ENCODE measurements at places on chromosomes 13 and 19. TPM values are rescaled to one million over a fixed set of nuclear protein-coding genes. Genes with fewer than 3 reads are reported as not detected.

DNA sequence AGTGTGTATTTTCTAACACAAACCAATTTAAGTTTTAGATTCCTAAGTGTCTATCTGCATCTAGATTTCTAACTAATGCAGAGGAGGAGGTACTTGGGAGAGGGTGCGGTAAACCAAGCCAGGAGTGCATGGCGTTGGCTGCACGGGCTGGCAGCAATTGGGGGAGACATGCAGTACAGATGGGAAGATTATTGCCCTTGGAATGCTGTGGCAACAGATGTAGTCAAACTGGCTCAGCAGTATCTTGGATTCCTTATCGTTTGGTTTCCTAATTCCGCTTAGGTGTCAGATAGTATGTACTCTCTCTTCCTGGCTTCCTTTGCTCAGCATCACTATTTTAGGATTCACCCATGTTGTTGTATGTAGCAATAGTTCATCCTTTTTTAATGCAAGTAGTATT is 29.4 kb upstream of the STK24 start:
- DNase-seq = no peak

GRCh38 chr13:112943309-112944125 is 25.5 kb upstream of the MCF2L start:
- DNase-seq = peak; percentile 77

- no peak for DNase-seq
Measured at GRCh38 chr13:88862095-88862620, 1191.0 kb downstream of the SLITRK5 start.

GRCh38 chr19:45302416-45302815 is 20.3 kb downstream of the CKM start:
- no peak for DNase-seq

DNA sequence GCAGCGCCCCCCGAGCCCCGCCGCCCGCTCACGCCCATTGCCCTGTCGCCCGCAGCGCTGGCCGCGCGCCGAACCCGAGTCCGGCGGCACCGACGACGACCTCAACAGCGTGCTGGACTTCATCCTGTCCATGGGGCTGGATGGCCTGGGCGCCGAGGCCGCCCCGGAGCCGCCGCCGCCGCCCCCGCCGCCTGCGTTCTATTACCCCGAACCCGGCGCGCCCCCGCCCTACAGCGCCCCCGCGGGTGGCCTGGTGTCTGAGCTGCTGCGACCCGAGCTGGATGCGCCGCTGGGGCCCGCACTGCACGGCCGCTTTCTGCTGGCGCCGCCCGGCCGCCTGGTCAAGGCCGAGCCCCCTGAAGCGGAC is 518 bp downstream of the KLF2 start:
- DNase-seq = peak; percentile 66

DNA sequence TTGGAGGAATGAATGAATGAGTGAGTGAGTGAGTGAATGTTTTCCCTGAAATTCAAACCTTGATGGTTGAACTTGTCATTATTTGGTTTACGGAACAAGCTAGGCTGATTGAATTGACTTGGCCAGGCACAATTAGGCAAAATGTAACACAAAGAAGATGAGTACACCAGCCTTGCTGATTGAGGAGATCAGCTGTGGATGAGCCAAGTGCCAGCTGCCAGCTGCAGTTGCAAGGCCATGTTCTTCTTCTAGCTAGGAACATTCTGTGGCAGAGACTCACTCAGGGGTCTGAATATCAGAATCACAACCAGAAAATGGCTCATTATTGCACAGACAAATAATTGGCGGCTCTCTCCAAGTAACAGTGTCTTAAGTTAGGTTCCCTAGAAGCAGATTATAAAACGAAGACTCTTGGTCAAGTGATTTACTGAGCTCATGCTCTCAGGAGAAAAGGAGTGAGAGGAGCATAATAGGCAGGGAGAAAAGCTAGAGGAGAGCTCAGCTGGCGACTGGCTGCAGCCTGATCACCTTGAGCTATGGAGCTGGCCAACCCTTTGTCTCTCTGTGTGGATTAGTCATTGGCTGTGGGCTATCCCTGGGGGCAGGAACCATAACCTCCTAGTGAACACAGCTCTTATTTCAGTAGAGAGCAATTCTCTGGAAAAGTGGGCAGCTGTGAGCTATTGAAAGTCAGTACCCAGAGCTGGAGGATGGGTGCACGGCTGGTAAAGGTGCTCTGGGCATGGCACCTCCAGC is 225.3 kb upstream of the SERP2 start:
- DNase-seq = no peak

DNA sequence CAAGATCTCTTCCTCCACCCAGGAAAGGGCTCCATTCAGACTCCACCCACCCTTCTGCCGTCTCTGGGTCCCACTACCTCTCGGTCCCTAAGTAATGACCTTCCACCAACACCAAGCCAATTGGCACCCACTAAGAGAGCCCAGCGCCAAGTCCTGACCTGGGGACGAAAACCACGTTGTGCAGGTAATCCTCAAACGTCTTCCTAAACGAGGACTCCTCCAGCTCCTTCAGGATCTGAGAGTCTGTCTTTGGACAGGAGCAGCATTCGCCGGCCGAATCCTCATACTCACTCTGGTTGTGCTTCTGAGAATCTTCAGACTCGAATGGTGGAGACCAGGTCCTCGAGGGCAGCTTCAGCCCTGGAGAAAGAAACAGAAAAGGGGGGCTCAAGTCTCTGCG is 83.1 kb downstream of the ZNF557 start:
- no peak for DNase-seq

- DNase-seq = no peak
Measured at GRCh38 chr13:99962242-99962641, 9.3 kb downstream of the ZIC5 start.

- no peak for DNase-seq
Measured at GRCh38 chr19:41206926-41207750, 11.9 kb upstream of the AXL start.

DNA sequence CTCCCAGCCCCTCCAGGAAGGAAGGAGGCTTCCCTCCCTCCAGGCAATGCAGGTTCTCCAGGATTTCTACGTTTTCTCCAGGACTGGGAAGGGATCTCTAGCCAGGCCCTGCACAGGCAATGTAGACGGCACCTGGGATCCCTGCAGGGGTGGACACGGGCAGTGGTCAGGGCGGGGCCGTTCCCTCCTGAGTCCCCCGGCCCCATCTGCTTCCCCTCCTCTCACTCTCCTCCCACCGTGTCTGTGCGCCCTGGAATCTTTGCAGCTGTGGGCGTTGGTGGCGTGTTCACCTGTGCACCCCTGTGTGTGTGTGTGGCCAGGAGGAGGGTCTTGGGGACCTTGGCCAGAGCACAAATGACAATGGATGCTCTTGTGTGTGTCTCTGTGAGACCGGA is 10.0 kb downstream of the NRTN start:
- no peak for DNase-seq

- no peak for DNase-seq
Measured at GRCh38 chr19:5808120-5808816, 3.4 kb downstream of the NRTN start.

DNA sequence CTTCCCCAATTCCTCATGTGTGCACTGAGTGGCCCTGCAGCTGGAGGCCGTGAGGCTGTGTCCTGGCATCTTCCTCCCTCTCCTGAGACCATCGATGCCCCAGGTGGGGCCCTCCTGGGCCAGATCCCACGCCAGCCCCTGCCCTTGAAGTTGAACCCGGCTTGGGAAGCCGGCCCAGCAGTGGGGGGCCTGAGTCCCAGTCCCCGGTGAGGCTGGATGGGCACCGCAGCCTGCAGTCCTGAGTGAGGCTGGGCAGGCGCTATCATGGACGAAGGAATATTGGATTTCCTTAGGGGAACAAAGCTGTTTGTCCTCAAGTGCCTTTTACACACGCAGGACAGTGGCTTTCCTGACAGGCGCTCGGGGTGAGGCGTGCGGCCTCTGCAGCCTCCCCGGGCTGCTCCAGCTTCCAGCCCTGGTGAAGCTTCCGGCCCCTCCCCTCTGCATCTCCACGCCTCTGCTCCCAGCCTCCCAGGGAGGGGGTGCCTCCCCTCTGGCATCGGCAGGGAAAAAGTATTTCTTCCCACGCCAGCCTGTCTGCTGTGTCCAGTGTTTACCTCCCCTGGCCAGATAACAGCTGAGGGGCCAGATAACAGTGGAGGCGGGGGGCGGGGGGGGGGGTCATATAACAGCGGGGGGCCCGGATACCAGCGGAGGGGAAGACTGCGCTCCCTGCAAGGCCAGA is 159.5 kb downstream of the KDM4B start:
- peak; percentile 89 for DNase-seq

DNA sequence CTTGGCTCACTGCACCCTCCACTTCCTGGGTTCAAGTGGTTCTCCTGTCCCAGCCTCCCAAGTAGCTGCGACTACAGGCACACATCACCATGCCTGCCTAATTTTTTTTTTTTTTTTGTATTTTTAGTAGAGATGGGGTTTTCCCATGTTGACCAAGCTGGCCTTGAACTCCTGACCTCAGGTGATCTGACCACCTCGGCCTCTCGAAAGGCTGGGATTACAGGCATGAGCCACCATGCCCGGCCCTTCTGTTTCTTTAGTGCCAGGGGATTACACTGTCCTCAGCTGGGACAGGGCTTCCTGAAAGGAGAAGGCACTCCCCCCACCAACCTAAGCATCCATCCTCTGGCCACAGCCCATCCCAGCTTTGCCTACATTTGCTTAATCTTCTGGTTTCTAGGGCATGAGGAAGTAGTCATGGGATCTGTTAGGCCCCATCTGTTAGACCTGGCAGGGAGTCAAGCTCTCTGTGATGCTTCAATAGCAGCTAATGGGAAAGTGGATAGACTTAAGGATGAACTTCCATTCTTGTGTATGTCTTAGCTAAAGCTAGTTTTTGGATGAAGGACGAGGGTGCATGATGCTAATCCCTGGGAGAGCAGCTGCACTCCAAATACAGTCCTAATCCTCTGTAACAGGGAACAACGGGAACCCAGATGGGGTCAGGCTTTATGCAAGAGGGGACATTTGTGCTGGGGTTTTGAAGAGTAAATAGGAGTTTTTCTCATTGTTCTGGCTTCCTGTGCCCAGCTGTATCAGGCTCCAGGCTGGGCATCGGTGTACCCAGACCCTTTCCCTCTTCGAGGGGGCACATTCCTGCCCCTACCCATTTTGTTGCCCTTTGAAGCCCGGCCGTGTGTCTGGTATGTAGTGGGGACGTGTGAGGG is 2.6 kb downstream of the VAV1 start:
- DNase-seq = no peak

DNA sequence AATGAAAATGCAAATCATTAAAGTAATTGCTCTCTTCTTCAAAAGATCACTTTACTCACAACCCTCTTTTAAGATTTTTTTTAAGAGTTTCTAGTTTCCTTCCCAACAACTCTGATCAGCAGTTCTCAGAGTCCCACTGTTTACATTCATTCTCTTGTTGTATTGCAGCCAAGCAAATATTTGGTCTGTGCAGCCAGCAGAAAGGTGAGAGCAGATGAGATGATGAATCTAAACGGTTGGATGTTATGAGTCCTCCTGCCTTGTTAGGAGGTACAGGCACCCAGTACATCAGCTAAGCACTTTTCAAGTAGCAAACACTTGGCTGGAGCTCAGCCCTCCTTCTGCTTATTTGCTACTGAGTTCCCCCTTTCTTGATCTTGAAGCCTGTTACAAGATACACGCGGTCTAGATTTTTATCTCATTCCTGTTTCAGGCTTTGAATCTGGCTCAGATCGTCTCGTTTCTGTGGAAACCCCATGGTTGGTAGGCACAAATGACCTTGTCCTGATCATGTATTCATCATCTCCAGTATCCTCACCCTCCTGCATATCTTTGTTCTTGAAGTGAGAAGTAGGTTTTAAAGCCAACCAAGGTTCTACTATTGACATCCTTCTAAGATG is 300.7 kb downstream of the DCT start:
- peak; percentile 10 for DNase-seq

DNA sequence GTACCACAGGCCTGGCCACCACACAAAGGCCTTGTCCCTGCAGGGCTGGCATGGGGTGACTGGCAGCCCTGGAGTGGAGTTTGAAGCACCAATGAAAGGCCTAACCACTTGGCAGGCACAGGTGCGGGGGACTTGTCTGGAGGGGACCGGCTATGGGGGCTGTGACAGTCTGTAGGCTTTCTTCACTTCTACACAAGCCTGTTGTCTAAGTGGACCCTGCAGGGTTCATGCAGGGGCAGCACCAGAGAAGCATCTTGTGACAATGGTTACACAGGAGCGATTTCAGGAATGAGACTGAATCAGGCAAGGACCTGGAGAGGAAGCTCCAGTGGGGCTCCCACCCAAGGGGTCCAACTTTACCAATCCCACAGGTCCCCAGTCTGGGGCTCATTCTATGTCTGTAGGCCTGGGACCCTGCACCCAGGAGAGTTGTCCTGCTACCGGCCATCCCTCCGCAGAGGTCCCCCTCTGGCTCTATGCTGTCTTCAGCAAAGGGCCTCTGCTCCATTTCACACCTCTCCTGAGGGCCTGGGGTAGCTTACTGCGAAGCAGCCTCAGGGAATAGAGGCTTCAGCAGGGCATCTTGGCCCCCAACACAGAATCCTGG is 2.3 kb upstream of the ZNF837 start:
- DNase-seq = no peak

- DNase-seq = no peak
Measured at GRCh38 chr13:44537248-44537647, 38.9 kb downstream of the TSC22D1 start.

DNA sequence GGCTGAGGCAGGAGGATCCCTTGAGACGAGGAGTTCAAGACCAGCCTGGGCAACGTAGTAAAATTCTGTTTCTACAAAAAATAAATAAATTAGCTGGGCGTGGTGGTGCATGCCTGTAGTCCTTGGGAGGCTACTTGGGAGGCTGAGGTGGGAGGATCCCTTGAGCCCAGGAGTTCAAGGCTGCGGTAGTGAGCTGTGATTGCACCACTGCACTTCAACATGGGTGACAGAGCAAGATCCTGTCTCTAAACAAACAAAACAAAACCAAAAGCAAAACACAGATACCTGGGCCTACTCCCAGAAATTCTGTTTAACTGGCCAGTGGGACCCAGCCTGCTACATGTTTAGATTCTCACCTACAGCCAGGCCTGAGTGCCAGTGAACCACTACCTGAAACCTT is 74.6 kb upstream of the MEDAG start:
- DNase-seq = no peak

- DNase-seq = no peak
Measured at GRCh38 chr13:19960653-19960976, 2.1 kb downstream of the ZMYM2 start.

- peak; percentile 50 for DNase-seq
Measured at GRCh38 chr13:24922387-24922744, 158.4 kb downstream of the RNF17 start.

- no peak for DNase-seq
Measured at GRCh38 chr13:26382835-26383234, 128.9 kb downstream of the CDK8 start.

CRX gene
- not detected for total RNA-seq

CHERP gene
- 7.8 TPM for total RNA-seq

SBNO2 gene
- total RNA-seq = 15.2 TPM

LSM4 gene
- total RNA-seq = 185 TPM

PSENEN gene
- 39.1 TPM for total RNA-seq

S1PR4 gene
- 0.07 TPM for total RNA-seq

OR4F17 gene
- total RNA-seq = not detected

C2CD4C gene
- total RNA-seq = 1.9 TPM

SLAIN1 gene
- 19.5 TPM for total RNA-seq

TNNT1 gene
- 9.6 TPM for total RNA-seq

ZSCAN22 gene
- 1.3 TPM for total RNA-seq

TRPC4 gene
- total RNA-seq = 0.72 TPM

SYCN gene
- total RNA-seq = 2.5 TPM

LRRC4B gene
- 6.0 TPM for total RNA-seq

ZSCAN4 gene
- 0.12 TPM for total RNA-seq

NKPD1 gene
- 0.08 TPM for total RNA-seq

ZNF626 gene
- 32.5 TPM for total RNA-seq

SIGLEC5 gene
- not detected for total RNA-seq

PSG11 gene
- not detected for total RNA-seq

Measured in hepatocyte (in vitro differentiated cells).